Fibroblast of skin of right biceps (primary cell): ENCODE measurements at places on chromosomes 7 and 10.

GRCh38 chr7:83782628-83783027 is 133.7 kb upstream of the SEMA3E start:
- DNase-seq, result peak; percentile 38

DNA sequence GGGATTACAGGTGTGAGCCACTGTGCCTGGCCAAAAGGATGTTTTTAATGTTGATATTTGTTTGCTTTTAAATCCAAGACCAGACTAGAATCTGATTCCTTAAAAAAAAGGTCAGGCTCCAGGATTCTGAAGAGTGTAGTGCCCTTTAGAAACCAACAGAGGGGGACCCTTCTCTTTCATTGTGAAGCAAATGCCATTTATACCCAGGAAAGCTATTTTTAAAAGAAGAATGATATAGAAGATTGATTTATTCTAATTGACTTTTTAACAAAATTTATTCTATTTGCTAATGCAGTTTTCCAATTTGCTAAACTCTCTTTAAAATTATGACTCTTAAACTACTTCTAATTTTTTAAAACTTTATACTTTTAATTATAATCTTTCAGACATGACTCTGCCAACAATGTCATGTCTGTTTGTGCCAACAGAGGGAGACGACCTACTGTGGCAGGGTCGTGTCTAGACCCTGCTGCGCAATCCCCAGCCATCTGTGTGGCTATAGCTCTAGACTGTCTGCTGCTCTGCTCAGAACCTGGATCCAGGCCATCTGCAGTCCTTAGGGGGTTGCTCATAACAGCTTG is 201.0 kb upstream of the IMMP2L start:
- peak; percentile 63 for DNase-seq

GRCh38 chr7:135192914-135193536 is 18.3 kb downstream of the WDR91 start:
- no peak for DNase-seq

DNA sequence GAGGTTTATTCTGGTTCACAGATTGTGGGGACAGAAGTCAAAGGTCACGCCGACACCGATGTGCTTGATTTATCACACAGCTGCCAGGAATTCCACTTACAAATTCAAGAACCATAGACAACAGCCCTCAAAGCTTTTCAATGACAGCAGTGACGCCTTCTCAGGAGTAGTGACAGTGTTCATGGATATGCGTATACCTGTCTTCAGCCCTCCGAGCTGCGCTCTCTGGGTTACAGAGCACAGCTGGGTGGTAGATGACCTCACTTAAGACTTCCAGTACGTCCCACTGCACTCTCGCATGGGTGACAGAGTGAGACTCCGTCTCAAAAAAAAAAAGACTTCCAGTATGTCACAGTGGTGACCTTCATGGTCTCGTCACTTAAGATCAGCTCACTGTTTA is 108.5 kb downstream of the TCERG1L start:
- DNase-seq, result no peak

- DNase-seq, result no peak
Measured at GRCh38 chr7:124839687-124840086, 74.1 kb upstream of the GPR37 start.

DNA sequence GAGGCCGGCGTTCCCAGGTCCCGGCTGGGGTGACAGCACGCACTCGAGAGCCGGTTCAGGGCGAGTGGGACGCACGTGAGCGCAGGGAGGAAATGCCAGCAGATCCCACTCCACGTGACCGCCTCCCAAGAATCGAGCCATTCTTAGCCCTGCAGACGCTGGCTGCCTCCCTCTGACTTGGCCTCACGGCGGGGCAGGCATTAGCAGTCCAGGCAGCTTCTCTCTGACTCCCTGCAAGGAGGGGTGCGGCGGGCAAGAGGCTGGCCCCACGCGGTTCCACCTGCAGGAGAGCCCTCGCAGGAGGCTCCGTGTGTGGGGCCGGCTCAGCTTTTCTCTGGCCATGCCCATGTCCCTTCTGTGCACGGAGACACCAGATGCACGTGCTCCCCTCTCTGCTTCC is 10.1 kb downstream of the GPR146 start:
- no peak for DNase-seq

- DNase-seq, result no peak
Measured at GRCh38 chr7:102005933-102006480, 188.6 kb downstream of the CUX1 start.

DNA sequence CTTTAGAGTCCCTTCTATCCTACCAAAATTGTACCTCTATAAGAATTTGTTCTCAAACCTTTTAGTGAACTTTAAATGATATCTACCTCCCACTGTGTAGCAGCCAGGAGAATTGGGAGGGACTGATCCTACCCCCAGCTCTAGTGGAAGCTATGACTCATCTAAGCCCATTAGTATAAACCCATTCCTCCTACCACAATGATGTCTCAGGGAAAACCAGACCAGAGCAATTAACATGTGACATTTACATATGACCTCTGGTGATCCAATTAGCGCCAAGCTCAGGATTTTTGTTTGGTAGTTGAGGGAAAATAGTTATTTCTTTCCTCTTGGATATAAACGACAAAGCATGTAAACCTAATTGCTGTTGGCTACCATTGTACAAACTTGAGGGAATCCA is 33.1 kb upstream of the R3HCC1L start:
- peak; percentile 8 for DNase-seq

- DNase-seq, result peak; percentile 96
Measured at GRCh38 chr7:82624337-82624736, 180.8 kb upstream of the CACNA2D1 start.

DNA sequence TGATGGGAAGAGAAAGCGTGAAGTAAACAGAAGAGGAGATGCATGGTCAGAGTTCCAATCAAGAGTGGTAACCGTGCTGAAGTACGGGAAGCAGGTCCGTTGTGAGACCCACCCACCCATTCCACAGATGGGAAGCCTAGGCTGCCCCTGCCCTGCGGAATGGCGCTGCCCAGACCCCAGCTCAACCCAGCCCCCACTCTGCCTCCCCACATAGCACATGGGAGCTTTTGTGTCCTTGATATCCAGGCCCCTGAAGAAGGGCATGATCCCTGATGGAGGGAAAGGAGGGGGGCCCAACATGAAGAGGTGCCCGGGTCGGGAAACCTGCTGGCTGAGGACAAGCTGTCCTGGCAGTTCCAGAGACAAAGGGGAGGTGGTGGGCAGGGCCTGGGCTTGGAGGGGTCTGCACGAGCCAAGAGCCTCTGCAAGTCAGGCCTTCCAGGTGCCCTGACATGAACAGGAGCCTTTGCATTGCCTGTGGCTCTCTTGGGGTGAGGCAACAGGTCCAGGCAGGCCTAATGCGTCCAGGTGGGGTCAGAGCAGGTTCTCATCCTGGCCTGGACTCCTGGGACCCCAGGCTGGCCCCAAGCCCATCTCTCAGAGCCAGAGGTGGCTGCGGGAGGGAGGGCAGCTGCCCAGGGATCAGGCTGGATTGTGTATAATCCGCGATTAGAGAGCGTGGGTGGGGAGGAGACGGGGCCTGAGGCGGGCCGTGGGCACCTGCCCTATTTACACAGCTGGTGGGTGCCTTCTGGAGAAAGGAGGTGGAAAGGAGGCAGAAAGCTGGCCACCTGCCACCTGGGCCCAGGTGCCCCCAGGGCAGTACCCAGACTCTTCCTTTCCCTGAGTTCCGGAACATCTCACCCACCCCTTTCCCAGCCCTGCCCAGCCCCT is 23.5 kb downstream of the YKT6 start:
- DNase-seq, result no peak

DNA sequence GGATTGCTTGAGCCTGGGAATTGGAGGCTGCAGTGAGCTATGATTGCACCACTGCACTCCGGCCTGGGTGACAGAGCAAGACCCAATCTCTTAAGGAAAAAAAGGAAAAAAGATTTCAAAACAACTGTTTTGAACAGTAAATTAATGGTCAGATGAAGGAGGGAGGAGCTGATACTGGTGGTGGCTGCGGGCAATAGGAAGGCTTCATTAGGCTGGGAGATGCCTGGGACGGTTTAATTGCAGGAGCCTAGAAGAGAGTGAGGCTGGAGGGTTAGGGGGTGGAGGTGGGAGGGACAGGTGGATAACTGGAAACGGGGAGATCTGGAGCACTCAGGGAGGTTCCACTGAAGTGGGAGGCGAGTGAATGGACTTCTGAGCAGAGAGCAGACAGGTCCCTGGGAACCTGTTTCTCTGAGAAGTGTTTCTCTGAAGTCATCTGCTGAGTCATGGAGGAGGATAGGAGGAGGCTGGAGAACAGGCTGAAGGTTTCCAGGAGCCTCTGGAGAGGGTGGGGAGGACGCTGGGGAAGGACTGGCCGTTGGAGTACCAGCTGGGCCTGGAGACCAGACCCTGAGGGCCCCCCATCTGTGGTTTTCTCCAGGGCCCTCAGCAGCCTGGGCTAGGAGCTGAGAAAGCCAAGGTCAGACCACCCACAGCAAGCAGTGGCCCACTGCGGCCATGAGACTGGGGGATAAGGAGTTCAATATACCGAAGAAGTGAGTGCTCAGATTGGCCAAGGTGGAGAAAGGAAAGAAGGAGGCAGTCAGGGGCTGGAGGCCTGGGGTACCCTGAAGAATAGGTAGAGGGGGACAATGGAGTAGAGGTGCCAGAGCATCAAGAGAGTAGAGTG is 14.4 kb upstream of the YWHAG start:
- peak; percentile 64 for DNase-seq

- DNase-seq, result peak; percentile 43
Measured at GRCh38 chr7:70259502-70259901, 661.2 kb downstream of the AUTS2 start.

GRCh38 chr10:70169649-70170364 is 507 bp downstream of the SAR1A start:
- DNase-seq, result no peak

GRCh38 chr7:128041203-128041602 is 10.0 kb upstream of the LRRC4 start:
- DNase-seq, result peak; percentile 65

DNA sequence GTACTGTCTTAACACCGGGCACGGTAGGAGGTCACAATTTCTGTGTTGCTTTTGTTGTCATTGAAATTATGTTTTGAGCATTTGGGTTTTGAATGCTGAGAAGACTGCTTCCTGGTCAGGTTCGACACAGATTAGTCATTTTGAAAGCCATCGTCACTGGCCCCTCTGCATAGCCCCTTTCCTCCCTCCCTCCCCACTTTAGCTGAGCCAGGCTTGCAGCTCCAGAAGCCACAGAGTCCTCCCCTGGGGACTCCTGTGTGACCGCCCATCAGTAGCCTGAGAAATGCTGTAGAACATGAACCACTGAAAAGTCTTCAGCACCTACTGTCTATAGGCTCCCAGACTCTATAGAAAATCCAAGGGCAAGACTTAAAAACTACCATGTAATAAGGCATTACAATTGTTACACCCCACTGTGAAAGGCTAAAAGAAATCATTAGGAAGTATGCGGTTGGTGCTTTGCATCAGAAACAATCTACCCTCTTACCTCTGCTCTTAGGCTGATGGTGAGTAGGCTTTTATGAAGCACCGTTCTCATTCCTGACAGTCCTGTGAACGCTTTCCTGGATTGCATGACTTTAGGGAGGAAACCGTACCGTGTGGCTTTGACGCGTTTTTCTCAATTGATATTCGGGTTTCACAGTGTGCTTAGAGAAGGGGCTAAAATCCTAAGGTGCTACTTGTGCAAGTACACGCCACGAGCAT is 24.8 kb downstream of the JCAD start:
- DNase-seq, result no peak
